WTC11 (cell line): ENCODE measurements at places on chromosomes 5 and 9.

DNA sequence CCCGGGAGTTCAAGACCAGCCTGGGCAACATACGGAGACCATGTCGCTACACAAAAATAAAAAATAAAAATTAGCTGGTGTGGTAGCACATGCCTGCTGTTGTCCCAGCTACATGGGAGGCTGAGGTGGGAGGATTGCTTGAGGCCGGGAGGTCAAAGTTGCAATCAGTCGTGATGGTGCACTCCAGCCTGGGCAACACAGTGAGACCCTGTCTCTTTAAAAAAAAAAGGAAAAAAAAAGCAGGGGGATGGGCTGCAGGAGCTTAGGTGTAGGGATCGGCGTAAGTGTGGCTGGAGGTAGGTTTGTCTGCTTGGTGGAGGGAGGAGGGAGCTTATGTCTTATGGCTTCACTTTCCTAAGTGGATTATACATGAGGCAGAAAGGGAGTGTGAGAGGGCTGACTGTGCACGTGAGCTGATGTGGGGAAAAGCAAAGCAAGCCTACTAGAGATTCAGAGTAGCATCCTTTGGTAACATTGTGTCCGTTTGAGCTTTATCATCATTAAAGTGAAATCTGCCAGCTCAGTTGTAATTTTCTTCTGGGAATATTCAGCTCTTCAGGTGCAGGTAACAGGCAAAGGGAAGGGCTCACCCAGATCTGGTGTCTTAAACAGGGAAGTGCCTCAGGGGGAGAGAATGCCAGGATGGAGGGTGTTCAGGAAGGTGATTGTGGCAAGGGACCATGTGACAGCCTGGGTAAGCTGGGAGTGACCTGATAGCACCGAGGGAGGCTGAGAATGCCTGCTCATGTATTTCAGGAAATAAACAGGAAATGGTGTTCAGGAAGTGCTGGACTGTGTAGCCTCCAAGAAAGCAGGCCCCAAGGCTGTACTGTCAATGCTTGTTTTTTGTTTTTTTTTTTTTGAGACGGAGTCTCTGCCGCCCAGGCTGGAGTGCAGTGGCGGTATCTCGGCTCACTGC lies 17.6 kb upstream of the SETX start:
- no peak for DNase-seq

GRCh38 chr5:96146675-96147074 lies 185.0 kb upstream of the ELL2 start:
- DNase-seq, result no peak

DNA sequence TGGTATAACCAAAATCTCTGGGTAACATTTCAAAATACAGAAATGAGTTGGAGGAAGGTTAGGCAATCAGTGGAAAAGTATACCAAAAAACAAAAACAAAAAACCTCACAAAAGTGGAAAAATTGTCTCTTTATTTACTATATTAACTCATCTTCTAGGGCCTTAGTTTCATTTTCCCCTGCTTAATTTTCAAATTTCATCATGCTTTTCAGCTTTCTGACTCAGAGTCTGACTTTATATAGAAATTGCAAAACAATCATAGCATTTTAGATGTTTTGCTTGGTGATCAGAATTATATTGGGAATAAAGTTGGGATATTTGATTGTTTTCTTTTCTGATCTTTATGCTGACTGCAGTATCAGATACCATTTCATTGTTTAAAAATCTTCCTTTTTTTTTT lies 257.0 kb upstream of the PRR16 start:
- DNase-seq, result no peak

DNA sequence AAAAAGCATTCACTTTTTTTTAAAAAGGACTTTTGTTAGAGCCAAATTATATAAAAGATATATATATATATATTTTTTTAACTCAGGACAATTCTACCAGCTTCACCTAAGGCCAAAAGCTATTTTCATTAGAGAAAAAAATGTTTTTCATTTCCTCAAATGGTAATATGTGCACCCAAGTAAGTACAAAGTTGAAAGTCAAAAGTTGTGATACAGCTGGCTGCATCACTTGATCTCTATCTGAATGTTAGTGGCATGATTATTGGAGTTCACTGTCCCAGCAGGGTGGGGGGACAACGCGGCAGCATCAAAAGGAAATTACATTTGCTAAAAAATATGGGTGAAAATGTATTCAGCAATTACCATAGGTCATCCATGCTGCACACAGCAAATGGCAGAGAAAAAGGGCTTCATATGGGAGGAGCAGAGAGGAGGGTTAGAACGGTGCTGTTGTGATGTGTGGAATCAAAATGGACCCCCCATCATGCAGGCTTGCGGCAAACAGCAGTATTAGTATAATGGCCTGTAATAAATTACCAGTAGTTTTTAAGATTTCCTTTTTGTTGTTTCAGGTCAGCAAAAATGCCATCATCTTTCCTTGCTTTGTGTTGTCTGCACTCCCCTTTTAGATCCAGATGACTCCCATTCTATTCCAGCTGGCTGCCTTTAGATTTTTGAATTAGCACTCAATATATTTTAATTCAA lies 253.7 kb downstream of the MAT2B start:
- DNase-seq, result no peak

GRCh38 chr9:132238992-132239391 lies 77.1 kb downstream of the NTNG2 start:
- no peak for DNase-seq

DNA sequence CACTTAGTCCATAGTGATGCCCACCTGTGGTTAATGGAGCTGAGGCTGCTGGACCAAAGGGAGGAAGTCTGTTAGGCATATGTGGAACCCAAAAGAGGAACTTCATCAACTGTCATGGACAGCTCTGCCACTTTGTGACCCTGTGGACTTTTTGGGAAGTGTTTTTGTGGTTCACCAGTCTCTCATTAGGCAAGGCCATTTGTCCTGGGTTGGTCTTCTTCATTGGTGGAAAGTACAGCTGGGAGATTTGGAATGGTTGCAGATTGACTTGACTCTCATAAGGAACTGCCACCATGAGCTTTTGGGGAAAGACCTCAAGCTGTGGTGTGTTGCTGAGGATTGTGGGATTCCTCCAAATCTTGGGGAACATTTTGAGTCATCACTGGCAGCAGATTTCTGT lies 31.9 kb upstream of the IL12B start:
- no peak for DNase-seq

DNA sequence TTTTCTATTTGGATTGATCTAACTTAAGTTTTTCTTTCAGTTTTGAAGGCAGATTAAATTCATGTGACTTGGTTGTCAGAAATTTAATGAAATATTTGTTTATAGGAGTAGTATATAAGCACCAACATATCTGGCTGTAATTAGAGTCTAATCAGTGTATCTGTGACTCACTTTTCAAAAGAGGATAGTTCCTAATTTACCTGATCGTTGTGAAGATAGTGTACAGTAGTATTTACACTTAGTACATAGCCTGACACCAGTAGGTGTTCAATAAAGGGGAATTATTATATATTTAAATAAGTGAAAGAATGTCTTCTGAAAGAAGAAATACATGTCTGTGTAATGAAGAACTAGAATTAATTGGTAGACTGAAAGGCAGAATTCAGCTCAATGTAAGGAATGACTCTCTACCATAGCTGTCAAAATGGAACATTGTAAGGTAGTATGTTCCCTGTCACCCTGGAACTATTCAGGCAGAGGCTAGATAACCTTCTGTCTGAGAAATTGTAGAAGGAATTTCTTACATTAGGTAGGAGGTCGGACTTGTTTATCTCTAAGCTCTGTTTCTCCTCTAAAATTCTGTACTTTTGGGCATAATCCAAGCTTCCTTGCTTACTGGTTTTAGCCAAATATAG lies 8.6 kb downstream of the TGFBR1 start:
- no peak for DNase-seq

- peak; percentile 75 for DNase-seq
Observed at GRCh38 chr5:141560725-141561483, 57.9 kb downstream of the DIAPH1 start.

- DNase-seq, result no peak
Observed at GRCh38 chr5:154944716-154945115, 3.8 kb downstream of the MRPL22 start.
